ENCODE measurements at places on chromosomes 11 and 22.

DNA sequence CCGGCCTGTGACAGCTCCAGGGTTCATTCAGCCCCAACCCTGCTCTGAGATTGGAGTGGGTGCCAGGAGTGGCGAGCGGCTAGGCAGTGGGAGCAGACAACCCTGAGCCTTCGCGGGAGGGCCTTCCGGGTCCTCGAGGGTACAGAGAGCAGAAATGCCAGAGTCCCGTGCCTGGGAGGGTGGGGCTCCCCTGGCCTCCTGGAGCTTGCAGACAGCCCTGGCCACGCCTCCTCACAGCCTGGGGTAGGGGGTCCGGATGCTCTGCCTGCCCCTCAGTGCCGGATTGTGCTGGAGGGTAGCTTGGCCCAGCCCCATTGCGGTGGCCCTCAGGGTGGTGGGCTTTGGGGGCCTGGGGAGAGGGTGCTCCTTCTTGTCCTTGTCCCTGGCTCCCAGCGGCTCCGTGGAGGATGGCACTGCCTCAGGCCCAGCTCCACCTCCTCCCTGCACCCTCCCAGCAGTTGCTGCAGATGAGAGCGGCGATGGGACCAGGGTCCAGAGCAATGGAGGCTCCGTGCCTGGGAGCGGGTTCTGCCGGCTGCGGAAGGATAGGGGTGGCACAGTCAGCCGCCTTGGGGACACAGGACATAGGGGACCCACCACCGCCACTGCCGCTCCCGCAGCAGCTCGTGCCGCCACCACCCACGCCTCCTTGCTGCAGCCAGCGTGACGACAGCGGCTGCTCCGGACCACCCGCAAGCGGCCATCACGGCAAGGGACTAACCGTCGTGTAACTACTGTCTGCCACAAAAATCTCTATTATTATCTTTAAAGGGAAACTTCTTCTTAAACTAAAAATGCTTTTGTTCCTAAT, 34.9 kb upstream of the OR10G7 start:
- DNase-seq, result no peak

GRCh38 chr11:95650276-95650675, 139.3 kb downstream of the FAM76B start:
- DNase-seq, result no peak

GRCh38 chr11:92225125-92225567, 528 bp downstream of the FAT3 start:
- no peak for DNase-seq

- DNase-seq, result no peak
Measured at GRCh38 chr11:126515501-126515900, 160.0 kb downstream of the ST3GAL4 start.

GRCh38 chr11:57213342-57214097, 23.5 kb downstream of the APLNR start:
- DNase-seq, result no peak

- no peak for DNase-seq
Measured at GRCh38 chr22:48938741-48939140, 888.9 kb downstream of the BRD1 start.
